ENCODE measurements at places on chromosomes 7 and 10.

- H3K4me1 ChIP-seq: no peaks in the 10 kb centered on the region
- no peak overlapping the region for H3K27ac ChIP-seq
- H3K36me3 ChIP-seq: no peaks in the 10 kb centered on the region
- no peaks in the 10 kb centered on the region for H3K27me3 ChIP-seq
These were observed 146.4 kb upstream of the ZNF32 start for GRCh38 chr10:43795093-43795492.

DNA sequence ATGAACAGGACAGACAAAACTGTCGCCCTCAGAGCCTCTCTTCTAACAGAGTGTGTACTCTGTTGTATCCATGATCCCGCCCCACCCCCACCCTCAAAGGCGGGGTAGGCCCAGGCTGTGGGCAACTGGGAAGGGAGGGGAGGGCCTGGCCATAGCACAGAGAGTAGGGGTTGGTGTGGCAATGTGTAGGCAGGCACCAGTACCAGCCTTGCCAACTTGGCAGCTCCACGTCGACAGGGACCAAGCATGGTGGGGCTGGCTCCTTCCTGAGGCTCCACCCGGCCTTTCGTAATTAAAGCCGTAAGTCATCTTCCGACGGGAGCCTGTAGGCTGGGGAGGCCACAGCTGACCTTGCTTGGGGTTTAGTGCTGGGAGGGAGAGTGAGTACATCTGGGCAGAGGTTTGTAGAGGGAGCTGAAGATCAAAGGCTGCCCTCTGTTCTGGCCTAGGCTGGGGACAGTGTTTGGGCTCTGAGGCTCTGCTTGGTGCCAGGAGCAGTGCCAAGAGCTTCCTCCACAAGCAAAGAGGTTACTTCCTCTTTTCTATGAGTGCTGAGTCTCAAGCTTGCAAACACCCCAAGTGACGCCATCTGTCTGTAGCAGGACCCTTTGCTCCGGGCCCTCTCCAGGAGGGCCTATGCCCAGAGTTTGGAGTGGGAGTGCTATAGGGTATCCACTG is 121.6 kb downstream of the C10orf105 start:
- no peaks in the 10 kb centered on the region for H3K36me3 ChIP-seq
- no peaks in the 10 kb centered on the region for H3K27me3 ChIP-seq
- no peaks in the 10 kb centered on the region for H3K4me1 ChIP-seq
- no peak overlapping the region for H3K27ac ChIP-seq

DNA sequence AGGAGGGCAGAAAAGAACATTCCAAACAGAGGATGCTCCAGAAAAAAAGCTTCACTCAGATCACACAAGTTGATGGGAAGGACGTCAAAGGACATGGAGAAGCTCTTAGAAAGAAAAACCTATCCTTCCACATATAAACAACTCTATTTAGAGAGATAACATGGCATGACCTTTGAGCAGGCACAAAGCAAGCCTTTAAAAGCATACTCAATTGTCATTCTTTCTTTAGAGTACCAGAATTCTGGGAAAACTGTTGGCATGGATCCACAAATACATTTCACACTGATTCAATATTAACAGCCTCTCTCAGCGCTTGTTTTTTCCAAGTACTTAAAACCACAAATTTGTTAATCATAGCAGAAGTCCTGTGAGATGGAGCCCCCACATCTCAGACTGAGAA is 7.3 kb upstream of the ABLIM1 start:
- H3K4me3 ChIP-seq: no peak overlapping the region
- H3K27ac ChIP-seq: no peak overlapping the region
- peaks cover 33% of the 10 kb centered on the region for H3K4me1 ChIP-seq
- H3K36me3 ChIP-seq: no peaks in the 10 kb centered on the region

DNA sequence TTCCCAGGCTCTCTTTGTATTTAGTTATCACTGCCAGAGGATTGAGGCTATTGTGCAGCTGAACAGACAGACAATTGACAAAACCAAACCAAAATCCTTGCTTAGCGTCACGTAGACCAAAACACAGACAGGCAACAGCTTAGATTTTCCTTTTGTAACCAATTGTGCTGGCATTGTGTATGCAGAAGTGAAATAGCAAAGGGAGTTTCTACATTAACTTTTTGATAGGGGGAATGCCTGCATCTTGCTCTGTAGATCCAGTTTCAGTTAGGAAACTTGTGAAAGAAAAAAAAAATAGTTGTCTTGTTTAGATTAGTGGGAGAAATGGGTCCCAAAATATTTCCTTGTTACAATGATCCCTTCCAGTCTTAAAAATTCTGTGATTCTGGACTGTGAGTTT is 333.8 kb downstream of the BBS9 start:
- peak overlapping the region; percentile 28 for H3K27ac ChIP-seq
- peaks cover 4% of the 10 kb centered on the region for H3K4me1 ChIP-seq
- H3K4me3 ChIP-seq: no peak overlapping the region
- no peaks in the 10 kb centered on the region for H3K27me3 ChIP-seq
- no peaks in the 10 kb centered on the region for H3K36me3 ChIP-seq
- no peak for DNase-seq

DNA sequence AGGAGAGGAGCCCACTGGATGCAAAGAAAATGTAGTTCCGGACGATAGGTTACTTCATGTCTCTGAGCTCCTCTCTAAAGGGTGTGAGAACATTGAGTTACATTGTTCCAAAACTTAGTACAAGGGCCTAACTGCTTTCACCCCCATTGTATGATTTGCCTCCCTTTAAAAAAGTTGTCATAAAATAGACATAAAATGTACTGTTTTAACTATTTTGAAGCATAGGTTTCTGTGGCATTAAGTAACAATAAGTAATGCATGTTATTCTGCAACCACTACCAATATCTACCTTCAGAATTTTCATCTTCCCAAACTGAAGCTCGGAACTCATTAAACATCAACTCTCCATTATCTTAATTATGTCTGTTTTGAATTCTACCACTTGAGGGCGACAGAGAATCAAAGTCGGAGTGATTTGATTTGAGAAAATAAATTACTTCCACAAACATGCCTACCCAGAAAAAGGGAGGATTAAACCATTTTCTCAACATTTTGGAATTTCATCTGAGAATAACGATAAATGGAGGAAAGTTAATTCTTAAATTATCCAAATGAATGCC is 2.7 kb downstream of the IGFBP1 start:
- peak; percentile 45 for DNase-seq
- H3K4me3 ChIP-seq: no peak overlapping the region
- no peaks in the 10 kb centered on the region for H3K4me1 ChIP-seq
- peaks cover 89% of the 10 kb centered on the region for H3K27me3 ChIP-seq
- no peaks in the 10 kb centered on the region for H3K36me3 ChIP-seq
